Posterior cingulate gyrus (tissue), 11 donors: ENCODE measurements at places on chromosomes 1 and 21.

- DNase-seq = peak; percentile 76
These were observed at the start of gene AGBL4 for GRCh38 chr1:50023292-50024159. Gene AGBL4, minus strand, starts transcription at chr1:50023954.

- no peak for DNase-seq
These were observed 7.4 kb upstream of the GREM2 start for GRCh38 chr1:240619357-240619756.

- DNase-seq = no peak
These were observed 13.2 kb upstream of the COL6A2 start for GRCh38 chr21:46084709-46085108.

DNA sequence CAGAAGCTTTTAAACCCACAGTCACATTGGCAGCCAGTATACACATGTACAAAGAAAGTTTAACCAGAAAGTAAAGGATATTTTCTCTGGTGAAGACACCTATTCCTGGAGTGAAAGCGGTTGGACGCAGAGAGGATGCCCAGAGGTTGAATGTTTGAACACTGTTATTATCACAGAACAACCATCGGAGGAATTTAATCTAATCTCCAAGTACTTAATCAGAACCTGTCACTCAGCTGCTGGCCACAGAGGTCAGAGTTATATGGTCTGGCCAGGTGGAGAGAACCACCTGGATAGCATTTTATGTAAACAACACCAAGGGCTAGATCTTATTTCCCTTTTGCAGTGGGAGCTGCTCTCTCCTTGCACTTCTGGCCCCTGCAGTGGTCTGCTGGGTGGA is 29.4 kb downstream of the SPATA46 start:
- no peak for DNase-seq

- no peak for DNase-seq
These were observed 194.0 kb downstream of the C1orf94 start for GRCh38 chr1:34370748-34371147.

- DNase-seq = no peak
These were observed 5.9 kb downstream of the TNR start for GRCh38 chr1:175737451-175737850.

DNA sequence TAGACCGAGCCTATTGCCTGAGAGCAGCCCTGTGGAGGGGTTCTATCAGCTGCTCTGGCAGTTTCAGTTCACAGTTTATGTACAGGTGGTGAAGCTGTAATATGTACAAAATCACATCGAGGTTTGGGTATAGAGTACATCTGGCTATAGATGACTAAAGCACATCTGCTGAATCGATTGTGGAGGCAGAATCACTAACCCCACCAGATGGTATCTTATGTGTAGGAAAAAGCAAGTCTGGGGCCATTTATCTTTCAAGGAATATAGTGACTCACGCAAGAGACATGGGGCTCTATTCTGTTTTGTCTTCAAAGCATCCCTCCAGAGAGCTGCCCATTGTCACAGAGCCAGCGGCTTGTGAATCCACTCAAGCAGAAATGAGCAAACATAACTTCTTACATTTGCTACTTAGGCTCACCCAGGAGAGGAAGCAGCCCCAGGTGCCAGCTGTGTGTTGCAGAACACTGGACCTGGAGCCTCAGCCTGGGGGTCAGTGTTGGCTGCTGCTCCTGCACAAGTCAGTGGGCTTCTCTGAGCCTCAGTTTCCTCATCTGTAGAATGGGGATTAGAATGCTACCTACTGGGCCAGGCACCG is 21.3 kb downstream of the MIIP start:
- DNase-seq = no peak

- peak; percentile 83 for DNase-seq
These were observed 12.4 kb downstream of the C1orf198 start for GRCh38 chr1:230855886-230856285.

DNA sequence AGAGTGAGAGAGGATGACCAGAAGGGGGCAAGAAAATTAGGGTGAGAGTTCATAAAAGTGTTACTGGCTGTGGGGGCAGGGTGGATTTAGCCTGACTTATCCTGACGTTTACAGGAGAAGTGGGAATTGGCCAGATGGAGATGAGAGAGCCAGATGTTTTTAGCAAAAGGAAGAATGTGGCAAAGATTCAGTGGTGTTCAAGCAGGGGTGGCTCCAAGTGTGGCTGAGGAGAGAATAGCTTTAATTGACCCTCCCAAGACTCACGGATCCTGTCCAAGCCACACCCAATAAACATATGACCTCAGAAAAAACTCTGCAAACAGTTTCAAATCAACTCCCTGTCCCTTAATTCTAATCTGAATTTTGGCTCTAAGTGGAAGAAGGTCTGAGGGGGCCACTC is 35.2 kb upstream of the EDEM3 start:
- DNase-seq = no peak

- no peak for DNase-seq
These were observed 15.2 kb downstream of the RGS4 start for GRCh38 chr1:163084330-163084729.

DNA sequence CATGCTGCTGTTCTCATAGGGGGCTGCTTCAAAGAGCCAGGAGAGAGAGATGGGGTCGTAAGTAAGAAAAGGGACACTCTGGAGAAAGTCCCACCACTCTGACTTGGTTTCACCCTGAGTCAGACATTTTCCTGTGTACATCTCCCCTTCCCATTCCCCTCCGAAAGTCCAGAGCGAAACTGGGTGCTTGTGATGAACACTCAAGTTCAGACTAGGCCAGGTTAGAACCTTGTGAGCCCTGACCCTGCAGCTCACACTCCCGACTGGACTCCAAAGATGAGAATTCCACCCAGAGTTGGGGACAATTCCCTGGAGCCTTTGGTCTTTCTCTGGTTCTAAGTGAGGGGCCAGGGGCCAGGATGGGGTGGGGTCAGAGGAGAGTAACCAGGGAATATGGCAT is 139.5 kb downstream of the CNIH3 start:
- no peak for DNase-seq

- no peak for DNase-seq
These were observed 2.5 kb upstream of the TSPEAR start for GRCh38 chr21:44713846-44714245.

GRCh38 chr1:114322734-114323133 is 169.1 kb upstream of the SYT6 start:
- no peak for DNase-seq

- DNase-seq = no peak
These were observed 85.4 kb upstream of the WARS2 start for GRCh38 chr1:119225831-119226230.

- no peak for DNase-seq
These were observed 29.6 kb downstream of the RGS5 start for GRCh38 chr1:163173121-163173520.
